Renal pelvis (tissue), 12 donors: ENCODE measurements at places on chromosomes 4 and X. TPM values are rescaled to one million over a fixed set of nuclear protein-coding genes. Genes with fewer than 3 reads are reported as not detected.

The EPHA5 gene
- polyA plus RNA-seq: 0.52 TPM

The JADE3 gene
- polyA plus RNA-seq: 24.3 TPM

The PDZD4 gene
- 12.0 TPM for polyA plus RNA-seq

The FAM9B gene
- polyA plus RNA-seq: 0.30 TPM

The REELD1 gene
- 0.50 TPM for polyA plus RNA-seq

The RNF128 gene
- polyA plus RNA-seq: 12.7 TPM

The FGF13 gene
- 21.5 TPM for polyA plus RNA-seq
